ENCODE measurements at places on chromosomes 6 and 20.

DNA sequence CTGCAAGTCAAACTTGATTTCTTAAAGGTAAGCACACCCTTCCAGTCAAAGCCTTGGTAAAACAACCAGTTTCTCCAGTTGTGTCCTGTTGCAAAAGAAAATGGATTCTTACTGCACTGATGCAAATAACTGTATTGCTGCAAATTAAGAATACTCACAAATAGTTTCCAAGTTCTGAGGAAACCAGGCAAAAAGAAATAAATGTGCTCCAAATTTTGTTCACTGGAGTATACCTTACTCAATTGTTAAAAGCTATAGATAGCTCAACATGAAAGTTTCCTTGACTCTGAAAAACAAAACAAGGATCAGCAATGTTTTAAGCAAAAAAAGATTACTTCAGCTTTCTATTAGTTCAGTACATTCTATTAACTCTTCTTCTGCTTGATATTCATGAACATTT is 75.2 kb downstream of the SLC16A10 start:
- DNase-seq: no peak

- no peak for DNase-seq
Observed at GRCh38 chr6:56663344-56663743, 20.7 kb upstream of the DST start.

- DNase-seq: no peak
Observed at GRCh38 chr6:23910420-23910819, 215.6 kb upstream of the NRSN1 start.

- no peak for DNase-seq
Observed at GRCh38 chr20:19947611-19948264, 69.4 kb upstream of the NAA20 start.

DNA sequence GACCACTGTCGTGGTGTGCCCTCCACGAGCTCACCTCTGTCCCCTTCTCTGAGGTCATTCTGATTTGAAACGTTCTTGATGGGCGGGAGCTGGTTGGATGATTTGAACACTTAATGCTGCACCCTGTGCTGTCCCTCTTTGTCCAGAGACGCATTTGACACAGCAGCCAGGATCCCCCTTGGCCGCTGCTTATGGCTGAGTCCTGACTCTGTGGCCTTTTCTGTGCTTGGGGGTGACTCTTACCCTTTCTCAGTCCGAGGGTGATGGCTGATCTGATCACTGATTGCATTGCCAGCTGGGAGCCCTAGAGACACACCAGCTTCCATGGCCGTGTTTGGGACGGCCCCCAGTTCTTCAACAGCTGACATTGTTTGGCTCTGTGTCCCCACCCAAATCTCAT is 43.5 kb upstream of the FRMD1 start:
- DNase-seq: no peak

DNA sequence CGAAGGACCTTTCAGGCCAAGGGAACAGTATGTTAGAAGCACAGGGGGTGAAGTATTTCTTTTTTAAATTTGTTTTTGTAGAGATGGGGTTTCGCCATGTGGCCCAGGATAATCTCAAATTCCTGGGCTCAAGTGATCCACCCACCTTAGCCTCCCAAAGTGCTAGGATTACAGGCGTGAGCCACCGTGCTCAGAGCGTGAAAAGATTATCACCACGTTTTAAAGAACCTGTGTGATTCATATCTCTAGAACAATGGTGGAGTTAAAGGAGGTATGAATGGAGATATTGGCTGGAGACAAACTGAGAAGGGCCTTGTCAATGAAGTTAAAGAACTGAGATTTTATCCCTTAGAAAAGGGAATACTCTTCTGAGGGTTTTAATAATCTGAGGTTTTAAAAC is 9.7 kb downstream of the ASF1A start:
- DNase-seq: no peak

- DNase-seq: no peak
Observed at GRCh38 chr6:153059757-153060156, 57.2 kb upstream of the MTRF1L start.

GRCh38 chr6:149913085-149913484 is 9.8 kb downstream of the RAET1G start:
- DNase-seq: no peak

DNA sequence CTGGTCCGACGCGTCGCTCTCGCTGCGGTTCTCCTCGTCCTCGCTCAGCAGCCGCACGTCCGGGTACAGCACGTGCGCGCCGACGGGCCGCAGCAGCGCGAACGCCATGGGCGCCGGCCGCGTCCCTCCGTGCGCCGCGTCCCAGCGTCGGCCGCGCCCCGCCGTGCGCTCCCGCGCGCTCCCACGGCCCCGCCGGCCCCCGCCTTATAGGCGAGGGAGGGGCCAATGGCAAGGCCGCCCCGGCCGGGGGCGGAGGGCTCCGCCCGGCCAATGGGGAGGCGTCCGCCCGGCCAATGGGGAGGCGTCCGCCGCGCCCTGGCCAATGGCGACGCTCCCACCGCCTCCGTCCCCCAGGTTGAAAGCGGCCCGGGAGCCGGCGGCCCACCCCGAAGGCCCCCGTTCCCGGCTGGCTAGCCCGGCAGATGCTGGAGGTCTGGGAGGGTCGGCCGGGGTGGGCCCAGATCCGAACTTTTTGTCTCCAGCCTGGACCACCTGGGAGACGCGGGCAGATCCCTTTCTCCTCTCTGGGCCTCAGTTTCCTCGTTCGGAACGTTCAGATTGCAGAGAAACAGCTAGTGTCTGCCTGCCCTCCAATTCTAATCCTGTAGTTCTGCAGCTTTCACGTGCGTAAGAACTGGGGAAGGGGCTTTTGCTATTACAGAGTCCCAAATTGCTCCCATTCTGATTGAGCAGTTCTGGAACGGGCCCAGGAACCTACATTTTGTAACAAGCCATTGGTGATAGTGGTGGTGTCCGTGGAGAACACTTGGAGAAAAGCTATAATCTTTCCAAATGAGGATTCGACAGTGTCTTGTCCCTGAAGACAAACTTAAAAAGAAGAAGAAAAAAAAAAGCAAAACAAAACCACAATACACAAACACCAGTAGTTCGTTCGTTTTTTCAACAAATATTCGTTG is at the start of gene TCF15:
TSS of gene TCF15 (minus strand) at position 180 of the 917 bp plus-strand sequence. CDS start at position 108, 72 bp downstream.
- DNase-seq: peak; percentile 7

GRCh38 chr6:12420626-12421025 is 130.5 kb downstream of the EDN1 start:
- DNase-seq: no peak

DNA sequence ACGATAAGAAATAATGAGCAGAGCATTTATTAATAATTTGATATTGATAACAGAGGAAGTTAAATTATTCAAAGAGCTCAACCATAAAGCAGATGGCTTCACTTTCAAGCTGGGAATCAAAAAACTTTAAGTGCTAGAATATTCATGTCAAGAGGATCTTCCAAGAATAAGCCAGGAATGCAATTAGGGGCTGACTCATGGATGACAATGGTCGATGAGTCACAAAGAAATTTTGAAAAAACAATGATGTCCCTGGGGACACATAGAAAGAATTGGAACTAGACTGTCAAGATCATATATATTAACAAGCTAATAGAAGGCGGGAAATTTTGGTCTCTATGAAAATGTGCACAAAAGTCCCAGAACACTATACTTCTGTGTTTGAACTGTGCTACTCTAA is 304.1 kb downstream of the LAMA2 start:
- no peak for DNase-seq

- no peak for DNase-seq
Observed at GRCh38 chr20:58884966-58885365, 32.5 kb downstream of the GNAS start.

- DNase-seq: peak; percentile 61
Observed at GRCh38 chr20:46174469-46175126, 56.5 kb downstream of the CD40 start.

GRCh38 chr6:138882369-138883017 is 86.6 kb downstream of the ECT2L start:
- DNase-seq: no peak

DNA sequence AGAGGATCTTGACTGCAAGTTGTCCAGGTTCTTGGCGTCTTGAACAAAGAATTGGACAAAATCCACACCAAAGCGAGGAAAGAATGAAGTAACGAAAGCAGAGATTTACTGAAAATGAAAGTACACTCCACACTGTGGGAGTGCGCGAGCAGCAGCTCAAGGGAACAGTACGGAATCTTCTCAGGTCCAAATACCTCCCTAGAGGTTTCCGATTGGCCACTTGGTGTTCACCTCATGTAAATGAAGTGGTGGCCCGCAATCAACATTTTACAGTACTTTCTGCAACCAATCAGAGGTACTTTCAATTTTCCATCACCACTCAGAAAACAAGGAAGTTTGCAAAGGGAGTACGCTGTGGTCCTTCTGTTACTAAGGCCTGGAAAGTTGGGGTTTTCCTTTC is 122.4 kb downstream of the PTPRK start:
- DNase-seq: no peak

DNA sequence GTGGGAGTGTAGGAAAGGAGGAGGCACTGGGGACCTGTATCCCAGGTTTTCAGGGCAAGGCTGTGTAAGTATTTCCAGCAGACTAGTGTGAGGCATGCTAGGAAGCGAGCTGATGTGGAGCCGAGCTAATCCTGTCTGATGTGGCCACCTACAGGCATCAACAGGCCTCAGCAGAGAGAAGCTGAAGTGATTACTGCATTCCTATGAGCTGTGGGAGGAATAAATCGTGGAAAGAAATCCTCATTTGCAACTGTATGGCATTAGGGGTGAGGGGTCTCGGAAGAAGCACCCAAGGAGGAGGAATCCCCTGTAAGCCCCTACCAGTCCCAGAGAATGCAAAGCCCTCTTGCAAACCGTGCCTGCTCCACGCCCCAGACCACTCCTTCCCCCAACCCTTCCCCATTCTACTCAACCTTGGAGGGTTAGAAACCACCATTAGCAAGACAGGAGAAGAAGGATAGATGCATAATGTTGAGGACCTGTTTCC is 41.6 kb downstream of the C6orf15 start:
- no peak for DNase-seq

DNA sequence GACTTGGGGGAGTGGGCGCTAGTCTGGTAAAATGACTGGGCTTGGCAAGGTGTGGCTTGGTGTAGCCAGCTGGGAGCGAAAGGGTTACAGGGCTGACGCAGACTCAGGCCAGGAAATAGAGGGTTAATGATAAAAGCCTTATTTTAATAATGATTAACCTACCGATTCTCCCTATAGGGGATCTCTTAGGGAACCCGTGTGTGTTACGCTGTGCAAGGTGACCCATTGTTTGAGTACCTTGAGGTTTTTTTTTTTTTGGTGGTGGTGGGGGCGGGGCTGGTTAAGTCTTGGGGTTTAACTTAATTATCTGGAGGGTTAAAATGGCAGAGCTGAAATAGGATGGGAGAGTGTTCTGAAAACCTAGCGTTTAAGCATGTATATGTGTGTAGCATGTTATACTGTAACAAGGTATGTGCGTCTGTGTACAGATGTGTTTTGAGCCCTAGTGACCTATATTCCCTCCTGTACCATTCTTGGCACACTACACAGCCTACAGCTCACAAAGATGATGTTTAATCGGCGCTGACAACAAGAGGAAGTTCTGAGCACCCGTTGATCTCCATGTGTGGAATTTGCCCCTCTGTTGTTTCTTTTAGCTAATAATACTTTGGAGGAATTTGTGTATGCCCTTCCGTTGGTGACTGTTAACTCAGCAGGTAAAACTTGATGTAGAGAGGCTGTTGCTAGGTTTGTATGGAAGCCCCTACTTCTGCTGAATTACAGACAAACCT is 1.3 kb downstream of the CARMIL1 start:
- DNase-seq: no peak

DNA sequence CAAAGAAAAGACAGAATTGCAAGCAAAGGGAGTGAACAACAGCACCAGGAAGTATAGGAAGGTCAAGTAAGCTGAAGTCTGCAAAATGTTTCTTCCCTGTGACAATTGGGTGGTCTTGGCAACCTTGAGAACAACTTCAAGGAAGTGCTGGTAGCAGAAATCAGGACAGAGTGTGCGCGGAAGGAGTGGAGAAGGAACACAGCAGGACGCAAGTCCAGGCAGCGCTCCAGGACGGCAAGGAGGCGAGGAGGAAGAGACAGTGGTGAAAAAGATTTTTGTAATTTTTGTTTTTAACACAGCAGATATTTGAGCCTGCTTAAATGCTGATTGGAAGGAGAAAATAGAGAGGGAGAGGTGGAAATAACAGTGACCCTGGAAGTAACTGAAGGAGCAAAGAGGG is 141.7 kb downstream of the F13A1 start:
- DNase-seq: no peak

DNA sequence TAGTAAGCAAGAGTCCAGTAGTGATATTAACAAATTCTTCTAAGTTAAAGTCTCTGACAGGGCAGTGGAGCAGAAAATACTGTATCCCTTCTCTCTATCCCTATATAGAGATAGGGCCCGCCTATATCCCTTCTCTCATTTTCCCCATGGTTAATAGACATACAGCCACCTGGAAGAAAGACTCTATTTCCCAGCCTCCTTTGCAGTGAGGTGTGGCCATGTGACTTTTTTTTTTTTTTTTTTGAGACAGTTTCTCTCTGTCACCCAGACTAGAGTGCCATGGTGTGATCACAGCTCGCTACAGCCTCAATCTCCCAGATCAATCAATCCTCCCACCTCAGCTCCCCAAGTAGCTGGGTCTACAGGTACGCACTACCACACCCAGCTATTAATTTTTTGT is 16.7 kb upstream of the CDK5RAP1 start:
- no peak for DNase-seq

- no peak for DNase-seq
Observed at GRCh38 chr6:46104209-46104608, 25.6 kb upstream of the ENPP4 start.

DNA sequence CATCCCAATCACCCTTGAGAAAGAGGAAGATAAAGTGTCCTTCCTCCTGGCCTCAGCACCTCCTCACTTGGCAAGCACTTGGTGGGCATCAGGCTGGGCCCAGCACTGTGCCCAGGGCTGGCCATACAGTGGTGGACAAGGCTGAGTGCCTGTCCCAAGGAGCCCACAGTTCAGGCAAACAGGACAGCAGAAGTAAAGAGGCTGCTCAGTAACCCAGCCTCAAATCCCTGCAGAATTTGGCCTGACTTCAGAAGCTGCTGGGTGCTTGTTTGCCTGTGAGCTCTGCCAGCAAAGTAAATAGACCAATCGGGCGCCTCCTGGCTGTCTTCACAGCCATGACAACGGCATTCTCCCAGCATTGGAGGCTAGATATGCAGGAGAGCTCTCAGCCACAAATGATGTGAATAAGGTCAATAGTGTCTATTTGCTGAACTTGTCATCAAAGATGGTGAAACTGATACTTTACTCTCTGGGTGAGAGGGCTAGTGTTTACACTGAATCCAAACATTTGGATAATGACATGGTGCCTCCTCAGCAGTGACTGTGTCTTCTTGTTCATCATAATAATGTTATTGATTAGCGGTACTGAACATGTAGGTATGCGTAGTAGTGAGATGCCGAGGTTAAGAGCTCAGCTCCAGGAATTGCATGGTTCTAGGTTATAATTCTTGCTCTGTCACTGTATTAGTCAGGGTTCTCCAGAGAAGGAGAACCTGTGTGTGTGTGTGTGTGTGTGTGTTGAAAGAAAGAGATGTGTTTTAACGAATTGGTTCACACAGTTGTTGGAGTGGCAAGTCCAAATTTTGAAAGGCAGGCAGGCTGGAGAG is 36.9 kb upstream of the FANCE start:
- DNase-seq: no peak

GRCh38 chr6:75436869-75437268 is 56.7 kb downstream of the FILIP1 start:
- DNase-seq: no peak
